ENCODE measurements at places on chromosomes 7 and 10.

- DNase-seq: no peak
Measured at GRCh38 chr7:159104188-159104920, 40.3 kb downstream of the VIPR2 start.

- no peak for DNase-seq
Measured at GRCh38 chr7:27106181-27106900, 3.9 kb upstream of the HOXA2 start.

- no peak for DNase-seq
Measured at GRCh38 chr10:71124921-71125748, 87.2 kb upstream of the UNC5B start.

DNA sequence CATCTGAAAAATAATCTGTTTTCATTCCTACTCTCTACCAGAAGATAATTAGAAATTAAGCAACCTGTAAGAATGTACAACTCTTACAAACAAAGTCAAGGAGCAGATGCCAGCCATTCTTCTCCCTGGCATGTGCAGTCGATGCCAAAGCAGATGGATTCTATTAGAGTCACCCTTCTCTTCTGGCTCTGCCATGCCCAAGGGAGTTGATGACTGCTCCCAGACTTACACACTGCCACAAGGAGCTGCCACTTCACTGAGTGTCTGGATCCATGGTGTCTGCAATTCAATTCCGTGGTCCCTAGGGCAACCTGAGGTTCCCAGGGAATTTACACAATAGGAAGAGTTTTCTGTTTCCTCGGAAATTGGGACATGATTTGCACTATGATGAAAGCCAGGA lies 89.1 kb upstream of the IFRD1 start:
- DNase-seq: no peak

GRCh38 chr7:78039790-78040776 lies 241.5 kb downstream of the PHTF2 start:
- DNase-seq: no peak

GRCh38 chr10:44574596-44575480 lies 189.9 kb upstream of the CXCL12 start:
- no peak for DNase-seq

- no peak for DNase-seq
Measured at GRCh38 chr7:15886626-15887025, 200.1 kb upstream of the MEOX2 start.

- DNase-seq: no peak
Measured at GRCh38 chr7:138166681-138167080, 90.4 kb downstream of the AKR1D1 start.

All from T-helper 22 cell (primary cell).